Cerebellar cortex (tissue), 1 donor: ENCODE measurements at places on chromosomes 7 and 10.

DNA sequence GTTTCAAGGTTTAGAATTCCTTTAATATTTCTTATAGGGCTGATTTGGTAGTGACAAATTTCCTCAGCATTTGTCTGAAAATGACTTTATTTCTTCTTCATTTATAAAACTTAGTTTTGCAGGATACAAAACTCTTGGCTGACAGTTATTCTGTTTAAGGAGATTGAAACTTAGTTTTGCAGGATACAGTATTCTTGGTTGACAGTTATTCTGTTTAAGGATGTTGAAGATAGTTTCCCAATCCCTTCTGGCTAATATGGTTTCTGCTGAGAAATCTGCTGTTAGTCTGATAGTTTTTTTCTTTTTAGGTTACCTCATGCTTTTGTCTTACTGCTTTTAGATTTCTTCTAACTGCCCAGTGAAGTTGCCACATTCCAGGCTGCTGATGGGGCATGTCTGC is 186.8 kb downstream of the ITGB1 start:
- DNase-seq: no peak

DNA sequence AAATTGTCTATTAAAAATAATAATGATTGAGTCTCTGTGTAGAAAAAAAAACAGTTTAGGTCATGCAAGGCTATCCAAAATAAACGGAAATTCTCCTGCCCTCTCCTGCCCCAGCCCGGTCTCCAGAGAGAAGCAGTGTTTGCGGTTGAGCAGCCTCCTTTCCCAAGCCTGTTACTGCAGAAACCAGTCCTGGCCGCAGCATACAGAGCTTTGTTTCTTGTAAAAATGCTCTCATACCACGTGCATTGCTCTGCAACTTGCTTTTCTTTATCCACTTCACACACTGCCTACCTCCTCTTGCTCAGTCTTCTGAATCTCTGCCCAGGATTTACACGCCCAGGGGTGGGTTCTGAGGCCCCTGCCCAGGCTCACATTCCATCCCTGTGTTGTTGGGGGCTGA is 34.4 kb upstream of the CUL1 start:
- peak; percentile 2 for DNase-seq

GRCh38 chr7:37018954-37019353 is 294.7 kb upstream of the AOAH start:
- DNase-seq: no peak

DNA sequence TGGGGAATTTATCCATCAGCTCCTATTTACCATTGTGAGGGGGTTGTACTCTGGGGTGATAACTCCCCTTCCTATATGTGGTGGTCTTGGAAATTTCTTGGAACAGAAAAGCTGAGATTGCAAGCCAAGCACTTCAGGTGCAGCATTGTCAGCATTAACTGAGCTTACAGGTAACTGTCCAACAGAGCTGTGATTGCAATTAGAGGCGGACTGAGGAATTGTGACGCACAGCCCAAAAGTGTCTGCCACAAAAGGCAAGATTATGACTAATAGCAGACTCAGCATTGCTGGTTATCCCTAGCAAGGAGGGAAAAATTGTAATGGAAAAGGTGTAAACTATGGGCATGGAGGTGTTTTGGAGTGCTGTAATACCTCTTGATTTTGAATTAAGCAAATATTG is 126.1 kb upstream of the AGR3 start:
- DNase-seq: no peak

DNA sequence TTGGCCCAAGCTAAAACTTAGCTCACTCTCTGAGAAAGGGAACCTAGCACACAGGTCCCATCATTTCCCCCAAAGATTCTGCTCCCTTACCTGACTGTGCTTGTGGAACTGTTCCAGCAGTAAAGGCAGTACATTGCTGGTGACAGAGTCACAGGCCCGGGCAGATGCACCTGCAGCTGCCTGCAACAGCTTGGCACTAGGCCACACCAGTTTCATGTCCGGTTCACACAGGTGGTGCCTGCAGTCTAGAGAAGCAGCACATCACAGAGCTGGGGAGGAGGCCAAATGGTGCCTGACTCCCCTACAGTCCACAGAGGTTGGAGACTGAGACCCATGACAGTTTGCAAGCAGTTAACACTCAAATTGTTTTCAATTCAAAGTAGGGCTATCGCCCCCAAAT is 22.2 kb downstream of the ZDHHC16 start:
- no peak for DNase-seq

DNA sequence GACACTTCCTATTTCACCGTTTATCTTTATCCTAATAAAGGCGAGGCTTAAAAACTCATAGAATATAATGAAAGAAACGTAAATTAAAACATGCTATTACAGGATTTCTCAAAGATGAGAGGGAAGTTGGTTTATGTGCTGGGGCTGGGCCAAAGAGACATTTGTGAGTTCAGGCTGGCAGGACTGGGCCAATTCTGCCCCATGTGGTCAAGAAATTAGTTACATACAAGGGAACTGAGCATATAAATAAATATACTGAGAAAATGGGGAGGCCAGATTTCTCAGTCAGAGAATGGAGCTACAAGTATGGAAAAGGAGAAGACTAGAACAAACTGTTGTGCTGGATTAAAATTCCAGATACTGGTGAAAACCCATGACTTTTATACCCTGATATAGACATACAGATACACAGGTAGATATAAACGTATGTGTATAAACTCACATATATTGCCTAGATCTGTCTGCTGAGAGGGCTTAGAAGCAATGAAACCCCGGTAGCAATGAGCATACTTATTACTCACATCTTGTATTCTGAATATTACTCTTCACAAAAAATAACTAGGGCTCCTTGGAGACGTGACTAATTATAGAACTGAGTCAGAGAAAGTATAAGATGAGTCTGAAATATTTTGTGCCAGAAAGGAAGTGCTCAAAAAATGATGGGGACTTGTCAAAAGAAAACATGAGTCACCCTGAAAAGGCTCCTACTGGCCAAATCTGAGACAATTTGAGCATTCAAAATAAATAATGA is 155.7 kb upstream of the FGFR2 start:
- DNase-seq: peak; percentile 33

- no peak for DNase-seq
Observed at GRCh38 chr7:8185926-8186683, 75.9 kb downstream of the ICA1 start.

GRCh38 chr10:92081641-92082040 is 158.1 kb downstream of the BTAF1 start:
- no peak for DNase-seq

DNA sequence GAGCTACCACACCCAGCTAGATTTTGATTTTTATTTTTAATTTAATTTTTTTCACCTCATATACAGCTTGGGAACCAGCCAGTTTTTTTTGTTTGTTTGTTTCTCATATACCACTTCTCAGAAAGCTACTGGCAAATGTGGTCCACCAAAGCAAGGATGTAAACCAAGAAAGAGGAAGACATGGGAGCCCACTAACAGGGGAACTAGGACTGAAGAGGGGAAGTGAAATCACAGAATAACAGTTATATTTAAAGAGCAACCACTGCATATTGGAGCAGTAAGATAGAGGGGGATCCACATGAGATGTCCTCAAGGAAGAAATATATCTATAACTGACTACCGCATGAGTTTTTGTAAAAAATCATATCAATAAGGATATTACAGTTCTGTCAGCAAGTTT is 10.5 kb downstream of the CPVL start:
- no peak for DNase-seq

DNA sequence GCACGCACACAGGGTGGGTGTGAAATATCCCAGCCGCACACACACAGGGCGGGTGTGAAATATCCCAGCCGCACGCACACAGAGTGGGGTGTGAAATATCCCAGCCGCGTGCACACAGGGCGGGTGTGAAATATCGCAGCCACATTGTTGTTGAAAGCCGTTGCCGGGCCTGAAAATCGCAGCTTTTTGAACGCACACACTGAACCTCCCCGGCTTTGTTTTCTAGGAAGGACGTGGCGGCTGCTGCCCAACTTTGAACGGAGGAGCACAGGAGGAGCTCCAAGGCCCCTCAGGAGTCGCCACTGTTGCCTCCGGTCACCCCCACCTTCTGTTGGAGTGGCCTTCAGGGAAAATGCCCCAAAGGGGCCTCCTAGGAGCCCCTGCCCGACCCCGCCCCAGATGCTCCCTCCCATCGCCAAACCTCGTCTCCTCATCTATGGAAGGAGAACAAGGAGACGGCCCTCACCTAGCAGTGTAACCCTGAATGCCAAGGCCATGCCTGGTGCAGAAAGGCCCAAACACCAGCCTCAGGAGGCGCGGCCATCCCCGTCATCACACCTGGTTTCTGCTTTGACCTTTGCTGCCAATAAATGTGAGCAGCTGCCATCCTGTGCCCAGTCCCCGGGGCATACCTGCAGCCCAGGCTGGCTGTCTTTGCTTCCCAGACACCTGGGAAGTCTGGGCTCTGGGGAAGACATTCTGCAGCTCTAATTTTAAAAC is 318.6 kb downstream of the PTPRN2 start:
- DNase-seq: no peak

- DNase-seq: no peak
Observed at GRCh38 chr10:118865998-118866693, 111.4 kb upstream of the CACUL1 start.

- DNase-seq: peak; percentile 39
Observed at GRCh38 chr7:3754493-3755341, 453.7 kb downstream of the SDK1 start.

GRCh38 chr7:147803606-147804005 is 787.0 kb upstream of the C7orf33 start:
- peak; percentile 23 for DNase-seq

DNA sequence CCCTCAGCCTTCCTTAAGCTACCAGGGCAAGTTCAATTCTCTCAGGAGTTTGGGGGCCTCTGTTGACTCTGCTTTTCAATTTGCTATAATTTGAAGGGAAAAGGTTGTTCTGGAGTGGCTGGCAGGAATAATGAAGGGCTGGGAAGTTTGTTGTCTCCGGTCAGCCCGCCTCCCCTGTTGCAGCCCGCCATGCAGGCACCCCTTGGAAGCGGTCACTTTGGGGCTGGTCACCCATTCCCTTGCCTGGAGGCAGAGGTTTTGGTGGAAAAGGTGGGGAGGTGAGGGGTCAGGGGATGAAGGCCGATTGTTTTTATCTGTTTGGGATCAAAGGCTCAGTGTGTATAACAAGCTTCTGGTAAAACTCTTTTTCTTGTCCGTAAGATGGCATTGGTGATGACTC is 79.1 kb downstream of the GRK5 start:
- no peak for DNase-seq

- DNase-seq: no peak
Observed at GRCh38 chr10:79472951-79473350, 27.5 kb upstream of the ZCCHC24 start.

- DNase-seq: no peak
Observed at GRCh38 chr10:84603971-84604370, 275.6 kb downstream of the CCSER2 start.

DNA sequence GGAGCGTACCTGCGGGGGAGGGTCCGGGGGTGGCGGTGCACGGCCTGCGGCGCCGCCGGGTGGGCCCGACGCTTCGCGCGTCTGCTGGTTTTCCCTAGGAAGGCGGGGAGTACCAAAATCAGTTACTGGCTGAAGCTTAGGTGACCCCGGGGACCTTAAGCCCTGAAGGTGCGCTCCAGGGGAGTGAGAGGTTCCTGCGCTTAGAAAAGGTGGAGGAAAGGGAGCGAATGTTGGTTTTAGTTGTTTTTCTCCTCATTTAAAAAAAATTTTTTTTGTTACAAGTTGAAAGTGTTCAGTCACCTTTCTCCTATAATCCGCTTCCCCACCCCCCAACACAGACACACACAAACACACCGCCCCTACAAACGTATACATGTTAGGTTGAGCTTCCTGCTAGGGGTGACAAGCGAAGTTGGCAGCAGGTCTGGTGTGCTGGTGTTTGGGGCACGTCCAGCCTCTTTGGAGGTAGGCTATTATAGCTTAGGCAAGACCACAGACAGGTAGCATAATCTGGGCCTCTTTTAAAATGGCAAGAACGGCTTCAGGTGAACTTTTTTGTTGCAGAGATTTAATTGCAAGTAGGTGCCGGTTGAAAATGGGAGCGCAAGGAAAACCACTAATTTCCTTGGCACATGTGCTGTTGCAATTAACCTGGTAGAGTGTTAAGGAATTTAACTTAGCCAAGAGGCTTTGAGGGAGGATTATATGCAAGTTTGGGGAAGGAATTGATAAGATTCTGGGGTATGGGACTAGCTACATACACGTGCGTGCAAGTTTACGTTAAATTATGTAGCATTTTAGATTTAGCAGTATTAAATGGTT is 945 bp downstream of the ADD3 start:
- DNase-seq: peak; percentile 71

DNA sequence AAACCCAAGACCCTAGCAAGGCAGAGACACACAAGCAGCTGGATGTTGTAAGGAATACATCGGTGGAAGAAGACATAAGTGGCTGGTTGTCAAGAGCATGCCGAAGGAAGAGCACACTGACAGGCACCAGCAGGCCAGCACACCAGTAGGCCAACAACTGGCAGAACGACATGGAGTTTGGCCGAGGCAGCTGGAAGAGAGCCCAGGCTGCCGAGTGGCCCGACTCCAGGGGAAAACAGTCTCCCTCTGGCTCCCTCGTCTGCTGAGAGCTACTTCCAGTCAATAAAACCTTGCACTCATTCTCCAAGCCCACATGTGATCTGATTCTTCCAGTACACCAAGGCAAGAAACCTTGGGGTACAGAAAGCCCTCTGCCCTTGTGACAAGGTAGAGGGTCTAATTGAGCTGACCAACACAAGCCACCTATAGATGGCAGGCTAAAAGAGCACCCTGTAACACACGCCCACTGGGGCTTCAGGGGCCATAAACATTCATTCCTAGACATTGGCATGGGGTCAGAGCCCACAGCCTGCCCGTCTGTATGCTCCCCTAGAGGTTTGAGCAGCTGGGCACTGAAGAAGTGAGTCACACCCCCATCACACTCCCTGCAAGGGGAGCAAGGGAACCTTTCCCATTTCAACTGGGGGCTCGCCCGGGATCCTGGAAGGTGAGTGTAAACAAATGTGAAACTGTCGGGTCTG is 14.7 kb upstream of the TNS3 start:
- peak; percentile 72 for DNase-seq

DNA sequence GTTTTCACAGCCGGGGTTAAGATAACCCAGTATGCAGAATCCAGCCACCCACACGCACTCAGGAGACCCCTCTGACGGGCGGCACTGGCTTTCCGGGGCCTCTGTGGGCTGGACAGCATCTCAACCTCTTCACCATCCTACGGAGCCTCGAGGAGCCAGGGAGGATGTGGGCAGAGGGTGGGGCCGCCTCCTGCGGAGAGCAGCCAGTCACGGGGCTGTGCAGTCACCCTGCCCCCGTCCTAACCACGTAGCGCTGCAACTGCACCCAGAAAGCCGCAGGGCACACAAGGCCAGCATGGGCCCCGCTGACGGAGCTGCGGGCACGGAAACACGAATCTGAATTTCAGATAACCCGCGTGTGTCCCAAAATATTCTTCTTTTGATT is 270.3 kb downstream of the ELFN1 start:
- no peak for DNase-seq
